Activated naive CD8-positive, alpha-beta T cell treated with anti-CD3 and anti-CD28 coated beads, Interleukin-2, amount 10 ng/mL, durations not matched to agents 7 days and 5 days (primary cell): ENCODE measurements at places on chromosomes 13 and 19. TPM values are rescaled to one million over a fixed set of nuclear protein-coding genes. Genes with fewer than 3 reads are reported as not detected.

DNA sequence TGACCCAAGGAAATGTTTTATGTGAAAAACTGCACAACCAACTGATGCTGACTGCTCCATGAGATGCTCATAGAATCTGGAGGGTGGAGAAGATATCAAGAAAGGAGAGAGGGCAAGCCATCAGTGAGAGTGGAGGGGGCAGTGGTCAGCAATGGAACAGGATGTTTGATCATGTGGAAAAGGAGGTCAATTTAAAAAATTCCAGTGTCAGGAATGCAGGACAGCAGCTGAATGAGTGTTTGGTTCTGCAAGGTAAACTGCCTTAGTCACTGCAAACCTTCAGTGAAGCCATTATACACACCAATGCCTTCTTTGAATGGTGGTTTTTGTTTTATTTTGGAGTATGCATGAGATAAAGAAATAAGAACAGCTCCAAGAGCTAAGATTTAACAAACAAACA lies 121.5 kb downstream of the FGF14 start:
- DNase-seq: no peak
- no peak overlapping the region for H3K4me3 ChIP-seq
- H3K27ac ChIP-seq: peak overlapping the region; percentile 54

GRCh38 chr13:109516186-109516585 lies 270.2 kb downstream of the IRS2 start:
- no peaks in the 10 kb centered on the region for H3K4me1 ChIP-seq
- H3K27ac ChIP-seq: no peak overlapping the region
- H3K4me3 ChIP-seq: no peak overlapping the region
- H3K27me3 ChIP-seq: peaks cover 9% of the 10 kb centered on the region
- DNase-seq: no peak
- H3K36me3 ChIP-seq: no peaks in the 10 kb centered on the region

ZNF681 gene
- total RNA-seq: 6.0 TPM

VSTM1 gene
- not detected for total RNA-seq
